M059J (cell line): ENCODE measurements at places on chromosomes 4 and X. TPM values are rescaled to one million over a fixed set of nuclear protein-coding genes. Genes with fewer than 3 reads are reported as not detected.

Gene AKAP14
- total RNA-seq, result not detected in 2 replicates

Gene CFAP47
- total RNA-seq, result 0.05 TPM in 1 of 2 replicates, not detected in the other

Gene DIPK2B
- total RNA-seq, result not detected in 2 replicates

Gene MAGEA3
- 14.5 and 16.6 TPM in 2 replicates for total RNA-seq

Gene SRP72
- 55.3 and 70.9 TPM in 2 replicates for total RNA-seq

Gene GPR173
- 0.54 and 0.81 TPM in 2 replicates for total RNA-seq

Gene JADE3
- 5.4 and 8.6 TPM in 2 replicates for total RNA-seq

Gene KCNIP4
- 0.15 TPM in 1 of 2 replicates, not detected in the other for total RNA-seq

Gene MORC4
- total RNA-seq, result 7.7 and 12.5 TPM in 2 replicates

Gene FAM90A26
- not detected in 2 replicates for total RNA-seq

Gene CT47B1
- total RNA-seq, result not detected in 2 replicates

Gene CYSLTR1
- total RNA-seq, result 2.7 and 2.8 TPM in 2 replicates

Gene SLC6A14
- not detected in 2 replicates for total RNA-seq

Gene DUSP21
- not detected in 2 replicates for total RNA-seq

Gene FABP2
- total RNA-seq, result not detected in 2 replicates

Gene CYTL1
- total RNA-seq, result 138 and 180 TPM in 2 replicates

Gene TMSB15C
- 3.5 and 7.8 TPM in 2 replicates for total RNA-seq

Gene CPLX1
- total RNA-seq, result not detected in 2 replicates

Gene CFAP99
- total RNA-seq, result 0.42 TPM in 1 of 2 replicates, not detected in the other

Gene SSX2
- total RNA-seq, result not detected in 2 replicates

Gene RPGR
- 4.1 and 4.3 TPM in 2 replicates for total RNA-seq

Gene CENPVL2
- total RNA-seq, result not detected in 2 replicates

Gene MAP3K15
- not detected in 2 replicates for total RNA-seq

Gene ALB
- total RNA-seq, result not detected in 2 replicates

Gene VCX3A
- total RNA-seq, result 2.4 and 5.6 TPM in 2 replicates

Gene PCDH19
- 0.12 and 0.81 TPM in 2 replicates for total RNA-seq

Gene NIPAL1
- total RNA-seq, result 3.3 and 4.6 TPM in 2 replicates

Gene SLC26A1
- total RNA-seq, result not detected in 2 replicates

Gene WDR44
- 25.0 and 38.0 TPM in 2 replicates for total RNA-seq

Gene PNCK
- total RNA-seq, result not detected in 2 replicates

Gene CLIC2
- 1.3 and 1.5 TPM in 2 replicates for total RNA-seq

Gene ATP1B4
- not detected in 2 replicates for total RNA-seq

Gene CT45A5
- not detected in 2 replicates for total RNA-seq

Gene HPGDS
- total RNA-seq, result not detected in 2 replicates

Gene RS1
- not detected in 2 replicates for total RNA-seq

Gene ARX
- not detected in 2 replicates for total RNA-seq

Gene UGT8
- 0.10 and 0.39 TPM in 2 replicates for total RNA-seq

Gene L1CAM
- 186 and 313 TPM in 2 replicates for total RNA-seq

Gene CAMK2D
- 14.8 and 24.4 TPM in 2 replicates for total RNA-seq

Gene GPRIN3
- 0.05 and 0.25 TPM in 2 replicates for total RNA-seq

Gene GPR143
- 0.20 TPM in 1 of 2 replicates, not detected in the other for total RNA-seq

Gene RWDD4
- 20.7 and 31.2 TPM in 2 replicates for total RNA-seq

Gene P2RY4
- total RNA-seq, result 0.15 TPM in 1 of 2 replicates, not detected in the other

Gene GCNA
- 0.20 and 1.0 TPM in 2 replicates for total RNA-seq

Gene SH3D19
- 10.0 and 13.7 TPM in 2 replicates for total RNA-seq

Gene STK26
- 21.3 and 25.0 TPM in 2 replicates for total RNA-seq

Gene MAGEA8
- total RNA-seq, result not detected in 2 replicates

Gene HS6ST2
- not detected in 2 replicates for total RNA-seq

Gene KLB
- not detected in 2 replicates for total RNA-seq
